Aorta (tissue), 5 donors: ENCODE measurements at places on chromosomes 16 and 17.

DNA sequence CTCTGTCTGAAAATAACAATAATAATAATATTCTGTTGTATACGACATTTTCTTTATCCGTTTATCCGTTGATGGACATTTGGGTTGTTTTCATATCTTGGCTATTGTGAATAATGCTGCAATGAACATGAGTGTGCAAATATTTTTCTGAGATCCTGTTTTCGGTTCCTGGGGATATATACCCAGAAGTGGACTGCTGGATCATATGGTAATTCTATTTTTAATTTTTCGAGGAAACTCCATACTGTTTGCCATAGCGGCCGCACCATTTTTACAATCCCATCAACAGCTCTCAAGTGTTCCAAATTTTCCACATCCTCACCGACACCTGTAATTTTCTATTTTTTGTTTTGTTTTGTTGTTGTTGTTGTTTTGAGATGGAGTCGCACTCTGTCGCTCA lies 5.3 kb upstream of the PRSS41 start:
- DNase-seq: no peak

DNA sequence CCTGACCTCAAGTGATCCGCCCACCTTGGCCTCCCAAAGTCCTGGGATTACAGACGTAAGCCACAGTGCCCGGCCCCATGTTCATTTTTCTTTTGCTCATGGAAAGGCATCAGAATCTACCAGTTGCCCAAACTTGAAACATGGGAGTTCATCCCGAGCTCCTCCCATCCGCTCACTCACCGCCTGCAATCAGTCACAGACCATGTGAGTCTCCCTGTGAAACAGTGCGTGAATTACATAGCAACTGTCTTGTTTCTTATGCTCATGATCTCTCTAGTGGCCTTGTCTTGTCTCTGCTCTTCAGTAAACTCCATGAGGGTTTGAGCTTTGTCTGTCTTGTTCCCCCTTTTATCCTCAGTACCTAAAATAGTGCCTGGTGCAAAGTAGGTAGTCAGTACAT lies 52.1 kb upstream of the TNRC6A start:
- DNase-seq: no peak

DNA sequence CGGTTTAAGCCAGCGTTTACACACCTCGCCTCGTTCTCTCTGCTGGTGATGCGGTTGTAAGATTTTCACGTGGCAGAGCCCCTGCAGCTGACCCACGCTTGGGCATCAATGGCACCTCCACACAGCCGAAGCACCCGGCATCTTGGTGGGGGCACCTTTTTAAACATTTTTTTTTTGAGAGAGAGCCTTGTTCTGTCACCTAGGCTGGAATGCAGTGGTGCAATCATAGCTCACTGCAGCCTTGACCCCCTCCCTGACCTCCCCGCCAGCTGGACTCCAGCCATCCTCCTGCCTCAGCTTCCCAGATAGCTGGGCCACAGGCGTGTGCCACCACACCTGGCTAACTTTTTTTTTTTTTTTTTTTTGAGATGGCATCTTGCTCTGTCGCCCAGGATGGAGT lies 4.9 kb downstream of the WDR90 start:
- no peak for DNase-seq

- no peak for DNase-seq
Measured at GRCh38 chr17:81137248-81137647, 28.1 kb upstream of the PVALEF start.

GRCh38 chr16:78137782-78138616 lies 38.5 kb downstream of the WWOX start:
- DNase-seq: no peak

DNA sequence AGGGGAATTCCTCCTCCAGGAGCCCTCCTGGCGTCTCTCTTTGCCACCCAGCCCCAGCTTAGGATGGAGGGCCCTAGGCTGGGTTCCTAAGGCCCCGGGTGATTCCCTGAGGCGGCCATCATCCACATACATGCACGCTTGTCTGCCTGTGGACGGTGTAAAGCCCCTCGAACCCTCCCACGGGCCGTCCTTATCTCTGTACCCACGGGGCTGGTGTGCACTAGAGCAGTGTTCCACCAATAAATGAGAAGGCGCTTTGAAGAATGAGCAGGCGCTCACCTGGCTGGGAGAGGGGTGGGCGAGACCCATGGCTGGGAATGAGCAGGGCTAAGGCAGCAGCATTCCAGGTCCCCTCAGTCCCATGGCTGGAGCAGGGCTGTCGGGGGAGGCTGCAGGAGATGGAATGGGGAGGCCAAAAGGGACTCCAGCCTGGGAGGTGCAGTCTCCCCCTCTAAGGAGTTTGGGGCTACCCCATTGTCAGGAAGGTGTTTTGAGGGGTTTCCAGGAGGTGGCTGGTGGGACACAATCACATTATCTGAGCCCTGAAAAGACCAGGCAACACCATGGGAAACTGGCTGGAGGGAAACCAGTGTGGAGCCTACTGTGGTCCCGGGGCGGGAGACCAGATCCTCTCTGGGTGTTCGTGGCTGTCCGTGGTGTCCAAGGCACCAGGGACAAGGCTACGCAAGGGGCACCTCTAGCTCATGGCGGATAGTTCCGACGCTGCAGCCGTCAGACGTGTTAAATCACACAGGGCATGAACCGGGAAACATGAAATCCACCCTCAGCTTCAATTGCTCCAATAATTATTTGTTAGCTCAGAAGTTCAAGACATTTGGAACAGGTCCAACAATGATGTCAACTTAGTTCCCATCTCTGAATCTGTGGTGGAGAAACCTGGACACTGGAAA lies 87.5 kb upstream of the DNAH17 start:
- DNase-seq: peak; percentile 62

- DNase-seq: no peak
Measured at GRCh38 chr16:19745286-19746010, 27.4 kb downstream of the IQCK start.

DNA sequence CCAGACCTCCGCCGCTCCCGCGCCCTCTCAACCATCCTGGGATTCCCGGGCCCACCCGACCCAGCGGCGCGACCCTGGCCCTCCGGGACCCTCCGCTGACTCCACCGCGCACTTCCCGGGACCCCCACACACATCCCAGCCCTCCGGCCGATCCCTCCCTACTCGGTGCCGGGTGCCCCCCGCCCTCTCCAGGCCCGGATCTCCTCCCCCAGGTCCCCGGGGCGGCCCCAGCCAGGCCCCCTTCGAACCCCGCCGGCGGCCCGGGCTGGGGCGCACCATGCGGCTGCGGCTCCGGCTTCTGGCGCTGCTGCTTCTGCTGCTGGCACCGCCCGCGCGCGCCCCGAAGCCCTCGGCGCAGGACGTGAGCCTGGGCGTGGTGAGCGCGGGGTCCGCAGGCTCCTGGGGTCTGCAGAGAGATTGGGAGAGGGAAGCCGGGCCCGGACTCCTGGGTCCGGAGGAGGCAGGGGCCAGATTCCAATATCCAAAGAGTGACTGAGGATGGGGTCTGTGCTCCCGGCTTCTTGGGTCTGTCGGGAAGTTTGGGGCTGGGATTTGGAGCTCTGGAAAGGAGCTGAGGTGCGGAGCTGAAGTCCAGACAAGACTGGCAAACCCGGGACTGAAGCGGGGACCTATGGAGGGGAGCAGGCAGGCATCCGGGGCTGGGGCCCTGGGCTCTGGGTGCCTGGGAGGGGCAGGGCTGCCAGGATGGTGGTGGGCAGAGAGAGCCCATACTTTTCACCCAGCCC lies 453 bp downstream of the MMP25 start:
- DNase-seq: no peak

GRCh38 chr17:5595831-5596230 lies 11.5 kb upstream of the NLRP1 start:
- DNase-seq: no peak

DNA sequence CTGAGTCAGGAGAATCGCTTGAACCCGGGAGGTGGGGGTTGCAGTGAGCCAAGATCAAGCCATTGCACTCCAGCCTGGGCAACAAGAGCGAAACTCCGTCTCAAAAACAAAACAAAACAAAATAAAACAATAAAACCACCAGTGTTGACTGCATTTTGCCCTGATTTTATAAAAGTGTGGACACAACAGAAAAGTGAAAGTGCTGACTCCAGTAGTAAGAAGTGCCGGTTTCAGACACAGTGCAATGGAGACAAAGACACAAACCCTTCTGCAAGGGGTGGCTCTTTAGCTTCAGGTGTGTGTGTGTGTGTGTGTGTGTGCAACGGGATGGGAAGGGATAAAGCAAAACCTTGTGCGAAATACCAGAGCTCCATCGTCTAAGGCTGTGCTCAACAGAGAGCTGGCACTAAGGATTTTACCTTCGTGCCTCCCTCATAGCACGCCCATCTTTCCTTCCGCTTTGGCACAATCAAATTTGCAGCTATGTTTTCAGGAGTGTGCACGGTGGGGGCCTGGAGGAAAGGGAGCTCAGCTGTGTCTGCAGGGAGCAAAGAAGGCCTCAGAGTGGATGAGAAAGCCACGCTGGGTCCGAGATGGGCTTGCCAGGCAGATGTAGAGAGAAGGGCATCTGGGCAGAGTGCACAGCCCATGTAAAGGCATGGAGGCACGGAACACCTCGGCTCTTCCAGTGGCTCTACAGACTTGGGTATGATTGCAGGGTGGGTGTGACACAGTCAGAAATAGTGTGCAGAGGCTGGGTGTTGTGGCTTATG lies 15.5 kb downstream of the MXRA7 start:
- DNase-seq: peak; percentile 41

DNA sequence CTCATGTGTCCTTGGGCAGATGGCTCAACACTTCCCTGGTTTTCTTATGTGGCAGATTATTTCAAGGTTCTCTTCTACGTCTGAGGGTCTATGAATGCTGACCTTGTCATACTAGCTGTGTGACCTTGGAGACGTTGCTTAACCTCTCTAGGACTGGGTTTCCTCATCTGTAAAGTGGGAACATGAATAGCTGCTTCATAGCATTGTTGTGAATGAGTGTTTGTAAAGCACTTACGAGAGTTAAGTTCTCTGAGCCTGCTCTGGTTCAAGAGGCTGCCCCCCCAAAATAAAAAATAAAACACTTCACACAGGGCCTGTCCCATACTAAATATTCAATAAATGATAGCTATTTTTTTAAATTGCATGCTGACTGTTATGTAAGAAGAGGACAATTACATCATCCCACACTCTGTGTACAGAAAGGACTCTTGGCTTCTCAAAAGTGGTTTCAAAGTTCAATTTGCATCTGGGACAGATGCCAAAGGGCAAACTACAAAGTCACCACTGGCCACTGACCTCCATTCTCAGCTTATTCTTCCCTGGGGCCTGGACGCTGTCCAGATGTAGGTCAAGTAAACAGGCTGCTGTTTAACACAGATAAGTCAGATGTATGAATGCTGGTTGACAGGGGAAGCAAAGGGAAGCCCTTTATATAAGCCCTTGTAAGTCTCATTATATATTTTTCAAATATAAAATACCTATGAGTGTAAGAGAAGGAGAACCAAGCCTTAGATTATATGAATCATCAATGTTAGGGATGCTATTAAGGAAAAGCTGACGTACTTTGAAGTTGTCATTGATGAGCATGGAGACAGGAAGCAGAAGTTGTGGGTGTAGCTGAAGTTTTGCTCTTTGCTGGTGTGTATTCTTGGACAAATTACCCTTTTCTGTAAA lies 15.4 kb upstream of the NDEL1 start:
- DNase-seq: no peak

GRCh38 chr17:41308251-41308917 lies 725 bp downstream of the KRTAP16-1 start:
- peak; percentile 69 for DNase-seq

DNA sequence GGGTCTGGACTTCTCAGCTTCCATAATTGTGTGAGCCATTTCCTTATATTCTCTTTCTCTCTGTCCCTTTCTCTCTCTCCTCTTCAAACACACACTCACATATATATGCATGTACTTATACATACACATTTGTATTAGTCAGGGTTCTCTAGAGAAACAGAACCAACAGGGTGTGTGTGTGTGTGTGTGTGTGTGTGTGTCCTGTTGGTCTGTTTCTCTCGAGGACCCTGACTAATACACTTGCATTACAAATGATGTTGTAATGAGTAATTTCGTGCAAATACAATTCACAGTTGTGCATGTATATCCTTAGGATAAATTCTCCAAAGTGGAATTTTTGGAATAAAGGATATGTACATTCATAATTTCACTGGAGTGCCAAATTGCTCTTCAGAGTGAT lies 115.3 kb downstream of the NPIPB5 start:
- DNase-seq: no peak

DNA sequence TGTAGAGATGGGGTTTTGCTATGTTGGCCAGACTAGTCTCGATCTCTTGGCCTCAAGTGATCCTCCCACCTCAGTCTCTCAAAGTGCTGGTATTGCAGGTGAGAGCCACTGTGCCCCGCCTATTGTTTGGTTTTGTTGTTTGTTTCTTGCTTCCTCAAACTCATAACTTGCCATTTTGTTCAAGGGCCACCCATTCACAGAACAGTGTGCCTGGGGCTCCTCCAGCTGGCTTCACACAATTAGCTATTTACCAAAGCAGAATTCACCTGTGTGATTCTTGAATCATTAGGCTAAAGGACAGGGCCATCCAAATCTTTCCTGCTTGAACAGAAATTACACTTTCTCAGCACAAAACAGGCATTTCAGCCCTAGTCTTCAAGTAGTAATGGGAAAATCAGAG lies 7.2 kb downstream of the ABHD15 start:
- DNase-seq: no peak
